A549 treated with CORT108297 at 1 μM for 4 hours (cell line): ENCODE measurements at places on chromosomes 12 and 14. TPM values are rescaled to one million over a fixed set of nuclear protein-coding genes. Genes with fewer than 3 reads are reported as not detected.

TTC5 gene
- 17.8 to 30.0 TPM (median 20.0 TPM) in 5 replicates for total RNA-seq

WNT1 gene
- total RNA-seq, result 0.17 TPM in 1 of 5 replicates, not detected in the others

B4GALNT3 gene
- 0.43 to 0.81 TPM (median 0.59 TPM) in 5 replicates for total RNA-seq

MIP gene
- total RNA-seq, result 0.12 TPM in 1 of 5 replicates, not detected in the others

GUCY2C gene
- total RNA-seq, result 0.02 TPM in 2 of 5 replicates, not detected in the others

FAM161B gene
- total RNA-seq, result 1.5 to 2.0 TPM (median 1.7 TPM) in 5 replicates

OTOGL gene
- total RNA-seq, result 0.02 TPM in 1 of 5 replicates, not detected in the others

CCDC177 gene
- 0.02 to 0.03 TPM in 2 of 5 replicates, not detected in the others for total RNA-seq

RPS6KA5 gene
- total RNA-seq, result 2.7 to 3.8 TPM (median 3.6 TPM) in 5 replicates

LRRK2 gene
- 1.7 to 2.6 TPM (median 2.3 TPM) in 5 replicates for total RNA-seq

CD4 gene
- total RNA-seq, result 0.03 TPM in 1 of 5 replicates, not detected in the others

SRGAP1 gene
- total RNA-seq, result 9.1 to 11.4 TPM (median 10.6 TPM) in 5 replicates

CLBA1 gene
- 16.2 to 18.0 TPM (median 17.4 TPM) in 5 replicates for total RNA-seq

SLC38A6 gene
- 20.0 to 24.4 TPM (median 21.4 TPM) in 5 replicates for total RNA-seq
